GM18507 (cell line): ENCODE measurements at places on chromosomes 7 and 10.

- DNase-seq = no peak
These were observed 49.2 kb upstream of the NKX6-2 start for GRCh38 chr10:132834891-132835847.

GRCh38 chr7:73941836-73942551 is 81.0 kb downstream of the TMEM270 start:
- DNase-seq = no peak

GRCh38 chr7:55571511-55572377 is 558 bp downstream of the VOPP1 start:
- no peak for DNase-seq

- DNase-seq = no peak
These were observed 74.3 kb upstream of the TOMM7 start for GRCh38 chr7:22896917-22897316.

DNA sequence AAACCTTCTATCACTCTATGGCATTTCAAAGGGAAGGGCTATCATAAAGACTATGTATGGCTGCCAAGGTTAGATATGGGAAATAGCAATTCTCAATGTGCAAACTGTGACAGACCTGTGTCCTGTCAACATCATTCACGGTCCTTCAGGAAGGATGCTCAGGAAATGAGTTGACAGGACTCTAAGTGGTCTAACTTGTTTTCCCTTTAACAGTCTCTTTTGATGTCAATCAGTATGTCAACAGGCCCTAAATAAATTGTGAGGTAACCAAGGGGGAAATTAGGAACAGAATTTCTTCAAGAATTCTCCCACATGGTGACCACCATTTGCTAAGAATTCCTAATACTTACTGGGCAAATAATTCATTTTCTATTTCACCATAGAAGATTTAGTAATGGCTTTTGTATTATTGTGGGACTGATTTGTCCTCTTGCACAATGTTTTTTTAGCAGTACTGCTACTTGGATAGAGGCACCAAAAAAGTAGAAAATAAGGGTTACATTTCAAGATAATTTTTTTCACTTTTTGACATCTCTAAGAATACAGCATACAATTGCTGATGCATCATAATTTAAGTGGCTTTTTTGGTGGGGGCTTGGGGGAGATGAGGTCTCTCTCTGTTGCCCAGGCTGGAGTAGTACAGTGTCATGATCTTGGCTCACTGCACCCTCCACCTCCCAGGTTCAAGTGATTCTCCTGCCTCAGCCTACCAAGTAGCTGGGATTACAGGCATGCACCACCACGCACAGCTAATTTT is 275.8 kb downstream of the CACNA2D1 start:
- DNase-seq = no peak

- no peak for DNase-seq
These were observed 188.2 kb downstream of the LRMDA start for GRCh38 chr10:75619635-75620034.

GRCh38 chr7:151372612-151373265 is 31.1 kb downstream of the NUB1 start:
- DNase-seq = no peak

DNA sequence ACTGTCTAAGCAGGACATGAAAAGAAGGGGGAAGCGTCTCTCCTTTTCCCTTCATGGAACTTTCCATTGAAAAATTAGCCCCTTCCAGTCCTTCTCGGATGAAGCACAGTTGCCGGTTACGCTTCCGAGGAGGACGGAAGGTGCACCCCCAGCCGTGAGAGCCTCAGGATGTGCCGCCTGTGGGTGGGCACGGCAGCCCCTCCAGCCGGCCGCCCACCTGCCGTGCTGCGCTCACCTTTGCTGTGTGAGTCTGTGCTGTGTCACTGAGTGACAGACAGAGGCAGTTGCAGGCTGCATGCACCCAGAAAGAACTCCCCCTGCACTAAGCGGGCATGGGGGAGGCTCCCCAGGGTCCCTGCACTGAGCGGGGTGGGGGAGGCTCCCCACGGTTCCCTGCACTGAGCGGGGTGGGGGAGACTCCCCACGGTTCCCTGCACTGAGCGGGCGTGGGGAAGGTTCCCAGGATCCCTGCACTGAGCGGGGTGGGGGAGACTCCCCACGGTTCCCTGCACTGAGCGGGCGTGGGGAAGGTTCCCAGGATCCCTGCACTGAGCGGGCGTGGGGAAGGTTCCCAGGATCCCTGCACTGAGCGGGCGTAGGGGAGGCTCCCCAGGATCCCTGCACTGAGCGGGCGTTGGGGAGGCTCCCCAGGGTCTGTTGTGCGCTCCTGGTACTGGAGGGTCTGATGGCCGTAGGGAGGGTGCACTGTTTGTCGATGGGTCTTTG is 74.2 kb downstream of the DNAJB6 start:
- no peak for DNase-seq

GRCh38 chr7:152162287-152162686 is 136.8 kb downstream of the GALNT11 start:
- DNase-seq = no peak

- no peak for DNase-seq
These were observed 947.7 kb upstream of the SORCS1 start for GRCh38 chr10:108112218-108112617.

DNA sequence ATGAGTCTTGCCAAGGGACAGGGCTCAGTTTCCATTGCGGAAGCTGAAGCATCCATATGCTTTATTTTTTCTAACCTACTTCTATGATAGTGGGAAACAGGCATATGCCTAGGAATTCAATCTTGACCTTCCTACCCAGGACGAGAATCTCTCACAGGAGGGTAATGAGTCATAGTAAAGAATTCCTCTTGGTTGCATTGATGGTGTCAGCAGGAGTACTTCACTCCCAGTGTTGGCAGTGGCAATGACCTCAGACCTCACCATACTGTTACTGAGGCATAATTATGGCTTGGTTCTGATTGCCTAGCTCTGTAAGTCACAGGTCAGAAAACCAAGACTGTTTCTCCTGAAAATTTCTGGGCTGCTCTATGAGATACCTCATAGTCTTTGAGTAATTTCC is 552.9 kb downstream of the ARL4A start:
- no peak for DNase-seq

DNA sequence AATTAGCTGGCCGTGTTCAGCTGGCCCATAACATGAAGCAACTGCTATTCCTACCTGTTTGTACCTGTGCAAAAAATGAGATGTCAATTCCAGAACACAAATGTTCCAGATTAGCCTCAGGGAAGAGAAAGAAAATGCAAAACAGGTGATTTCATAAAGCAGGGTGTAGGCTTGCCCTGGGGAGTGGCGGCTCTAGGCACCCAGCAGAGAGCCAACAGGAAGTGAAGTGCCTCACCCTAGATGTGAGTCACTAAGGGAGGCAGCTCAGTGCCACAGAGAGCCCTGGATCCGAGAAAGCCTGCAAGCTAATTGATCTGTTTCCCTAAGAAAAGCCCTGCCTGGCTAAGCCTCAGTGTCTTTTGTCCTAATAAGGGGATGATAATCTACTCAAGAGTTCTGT is 240.0 kb downstream of the ARHGAP21 start:
- no peak for DNase-seq

DNA sequence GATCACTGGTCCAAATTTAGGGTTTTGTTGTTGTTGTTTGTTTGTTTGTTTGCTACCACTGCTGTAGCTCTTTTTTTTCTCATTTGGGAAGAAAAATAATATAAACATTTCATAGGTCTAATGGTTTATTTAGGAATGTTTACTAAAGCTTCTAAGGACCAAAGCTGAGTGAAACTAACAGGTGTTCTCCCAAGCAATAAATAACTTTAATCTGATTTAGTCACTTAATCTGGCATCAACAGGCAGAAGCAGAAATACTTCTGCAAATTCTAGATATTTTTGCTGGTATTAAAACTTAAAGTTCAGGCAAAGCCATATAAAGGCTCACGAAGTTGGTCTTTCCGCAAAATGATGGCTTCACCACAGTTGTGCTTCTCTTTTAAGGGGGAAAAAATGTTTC is 144.5 kb upstream of the YAE1 start:
- no peak for DNase-seq

DNA sequence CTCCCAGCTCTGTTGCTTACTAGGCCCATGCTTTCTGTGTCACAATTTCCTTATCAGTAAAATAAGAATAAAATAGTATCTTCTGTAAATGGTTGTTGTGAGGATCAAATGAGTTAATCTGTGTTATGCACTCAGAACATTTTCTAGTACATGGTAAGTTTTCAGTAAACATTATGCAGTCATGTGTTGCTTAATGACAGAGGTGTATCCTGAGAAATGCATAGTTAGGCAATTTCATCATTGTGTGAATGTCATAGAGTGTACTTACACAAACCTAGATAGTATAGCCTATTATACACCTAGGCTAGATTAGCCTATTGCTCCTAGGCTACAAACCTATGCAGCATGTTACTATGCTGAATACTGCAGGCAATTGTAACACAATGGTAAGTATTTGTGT is 4.4 kb downstream of the PTTG1IP2 start:
- DNase-seq = no peak

DNA sequence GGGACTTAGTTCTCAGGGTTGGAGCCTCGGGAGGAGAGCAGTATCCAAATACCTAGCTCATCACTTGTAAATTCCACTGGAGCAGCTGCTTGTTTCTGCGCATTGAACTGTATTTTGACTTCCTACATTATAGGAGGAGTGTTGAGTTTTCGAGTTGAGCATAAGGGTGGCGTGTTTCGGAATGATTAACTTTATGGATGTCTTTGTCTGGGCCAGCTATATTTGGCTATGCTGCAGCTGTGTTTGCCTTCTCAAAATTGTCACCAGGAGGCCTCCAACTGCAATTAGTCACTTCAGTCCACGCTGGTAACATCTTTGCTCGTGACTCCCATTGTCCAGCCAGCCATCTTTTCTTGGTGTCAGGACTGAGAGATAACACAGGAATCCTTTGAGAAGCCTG is 9.1 kb downstream of the CELF2 start:
- no peak for DNase-seq

DNA sequence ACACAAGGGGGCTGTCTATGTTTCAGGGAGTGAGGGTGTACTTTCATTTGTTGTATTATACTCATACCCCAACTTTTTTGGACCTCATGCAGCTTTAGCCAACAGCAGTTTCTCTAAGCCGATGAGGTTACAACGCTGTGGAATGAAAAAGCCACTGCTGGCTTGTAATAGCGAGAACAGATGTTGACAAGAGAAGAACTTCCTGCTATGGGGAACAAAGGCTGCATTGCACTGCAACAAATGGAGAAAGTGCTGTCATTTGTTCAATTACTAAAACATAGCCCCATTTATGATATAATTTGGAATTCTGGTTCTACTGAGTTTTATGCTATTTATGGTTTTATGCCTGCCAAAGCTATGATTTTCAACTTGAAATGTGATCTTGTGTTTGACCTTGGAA is 104.2 kb upstream of the TMEM72 start:
- DNase-seq = no peak

GRCh38 chr7:77352665-77353406 is 63.3 kb downstream of the GSAP start:
- DNase-seq = no peak

DNA sequence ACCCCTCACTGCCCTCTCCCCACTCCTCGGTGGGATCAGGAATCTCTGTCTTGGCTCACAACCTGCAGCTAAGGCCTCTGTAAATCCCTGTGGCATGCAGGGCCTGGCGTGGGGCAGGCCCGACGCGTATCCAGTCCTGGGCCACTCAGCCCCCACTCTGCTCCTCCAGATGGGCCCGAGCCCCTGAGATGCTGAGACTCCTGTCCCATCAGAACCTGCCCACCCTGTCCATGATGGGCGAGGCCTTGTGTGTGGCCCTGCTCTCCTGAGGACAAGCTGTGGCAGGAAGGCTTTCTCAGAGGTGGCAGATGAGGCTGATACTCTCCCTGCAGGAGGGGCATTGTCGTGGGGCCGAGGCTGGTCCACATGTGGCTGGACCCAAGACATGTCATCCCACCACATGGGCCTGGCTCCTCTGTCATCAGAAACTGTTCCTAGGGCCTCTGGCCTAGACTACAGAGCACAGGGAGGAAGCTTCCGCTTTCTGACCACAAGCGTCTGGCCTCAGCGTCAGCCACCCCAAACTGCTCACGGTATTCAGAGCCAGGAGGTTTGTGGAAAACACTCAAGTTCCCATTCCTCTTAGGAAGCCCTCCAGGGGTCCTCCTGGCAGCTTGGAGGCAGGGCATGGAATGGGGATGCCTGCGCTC is 6.0 kb downstream of the ALOX5 start:
- DNase-seq = no peak

- no peak for DNase-seq
These were observed 205.3 kb upstream of the MKLN1 start for GRCh38 chr7:131122394-131122793.

- DNase-seq = no peak
These were observed 168.8 kb downstream of the TMEM26 start for GRCh38 chr10:61284222-61284890.

GRCh38 chr10:59624951-59625350 is 84.7 kb downstream of the SLC16A9 start:
- no peak for DNase-seq

- no peak for DNase-seq
These were observed 51.9 kb upstream of the CFAP46 start for GRCh38 chr10:132994185-132994796.

GRCh38 chr10:67603701-67604100 is 92.3 kb downstream of the CTNNA3 start:
- no peak for DNase-seq

- DNase-seq = no peak
These were observed 136.4 kb downstream of the RPS24 start for GRCh38 chr10:78170026-78170475.

- no peak for DNase-seq
These were observed 265.6 kb downstream of the GFRA1 start for GRCh38 chr10:116007256-116007891.

DNA sequence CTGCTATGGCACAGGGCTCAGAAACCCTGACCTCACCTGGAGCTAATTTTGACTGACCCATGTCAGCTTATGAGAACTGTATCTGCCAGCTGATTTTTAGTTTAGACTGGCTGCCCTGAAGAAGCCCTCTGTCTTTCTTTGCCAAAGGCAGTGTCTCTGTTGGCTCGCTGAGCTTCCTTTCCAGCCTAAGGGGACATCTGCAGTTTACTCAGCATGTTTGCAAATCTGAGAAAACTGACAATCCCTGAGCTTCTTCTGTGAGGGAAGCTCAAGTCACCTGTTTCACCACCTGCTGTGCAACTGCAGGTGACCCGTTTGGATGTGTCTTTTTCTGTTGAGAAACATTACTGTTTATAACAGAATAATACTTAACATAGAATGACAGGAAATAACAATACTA is 46.0 kb downstream of the PRKAR2B start:
- no peak for DNase-seq

GRCh38 chr10:96995851-96996250 is 163.8 kb downstream of the LCOR start:
- DNase-seq = no peak

- no peak for DNase-seq
These were observed 54.4 kb downstream of the GPR26 start for GRCh38 chr10:123720536-123720935.
